ENCODE measurements at places on chromosomes 16 and 17. TPM values are rescaled to one million over a fixed set of nuclear protein-coding genes. Genes with fewer than 3 reads are reported as not detected.

INCA1 gene
- 1.3 TPM for polyA plus RNA-seq

- DNase-seq: no peak
These were observed 2.5 kb downstream of the ITGAX start for GRCh38 chr16:31357324-31358109.

DNA sequence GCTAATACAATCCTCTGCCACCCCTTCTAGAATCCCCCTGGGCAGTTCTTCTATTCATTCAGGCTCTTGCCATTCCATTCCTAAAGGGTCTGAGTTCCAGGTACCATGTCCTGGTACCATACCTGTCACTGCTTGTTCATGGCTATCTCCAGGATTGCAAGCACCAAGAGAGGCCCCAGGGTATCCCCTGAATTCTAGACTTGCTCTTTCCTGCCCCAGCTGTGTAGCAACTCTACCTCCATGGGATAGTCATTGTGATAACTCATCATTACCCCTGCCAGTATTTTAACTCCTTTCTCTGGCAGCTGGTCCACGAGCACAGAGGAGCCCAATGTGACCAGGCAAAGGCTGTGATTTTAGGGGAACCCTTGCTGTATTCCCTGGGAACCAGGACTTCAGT, 143.7 kb upstream of the CDH5 start:
- no peak for DNase-seq

DNA sequence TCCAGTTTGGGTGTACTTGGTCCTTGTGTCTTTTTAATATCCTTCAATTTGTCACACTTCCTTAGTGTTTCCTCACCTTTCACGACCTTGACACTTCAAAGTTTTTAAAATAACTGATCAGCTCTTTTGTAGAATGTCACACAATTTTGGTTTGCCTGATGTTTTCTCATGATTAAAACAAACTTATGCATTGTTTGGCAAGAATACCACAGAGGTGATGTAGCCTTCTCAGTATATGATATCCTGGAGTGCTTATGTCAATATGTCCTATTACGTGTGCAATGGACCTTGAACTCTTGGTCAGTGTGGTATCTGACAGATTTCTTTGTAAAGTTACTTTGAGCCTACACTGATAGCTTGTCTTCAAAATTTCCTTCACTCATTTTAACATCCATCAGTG, 297.4 kb downstream of the CNTNAP4 start:
- no peak for DNase-seq

Measured in urinary bladder (tissue), 4 donors.